LHCN-M2 (cell line): ENCODE measurements at places on chromosomes 7 and 10. TPM values are rescaled to one million over a fixed set of nuclear protein-coding genes. Genes with fewer than 3 reads are reported as not detected.

- no peak for DNase-seq
Measured at GRCh38 chr7:67896721-67897120, 900.1 kb downstream of the TYW1 start.

- peak; percentile 63 for DNase-seq
Measured at GRCh38 chr10:119341459-119342301, 134.3 kb downstream of the GRK5 start.

- DNase-seq: peak; percentile 97
Measured at GRCh38 chr7:150378115-150378852, 846 bp upstream of the ZNF775 start.

- peak; percentile 88 for DNase-seq
Measured at GRCh38 chr7:78178319-78178718, 379.7 kb downstream of the PHTF2 start.

- no peak for DNase-seq
Measured at GRCh38 chr7:84363741-84364140, 169.2 kb upstream of the SEMA3A start.

- no peak for DNase-seq
Measured at GRCh38 chr7:11795231-11795630, 36.8 kb downstream of the THSD7A start.

DNA sequence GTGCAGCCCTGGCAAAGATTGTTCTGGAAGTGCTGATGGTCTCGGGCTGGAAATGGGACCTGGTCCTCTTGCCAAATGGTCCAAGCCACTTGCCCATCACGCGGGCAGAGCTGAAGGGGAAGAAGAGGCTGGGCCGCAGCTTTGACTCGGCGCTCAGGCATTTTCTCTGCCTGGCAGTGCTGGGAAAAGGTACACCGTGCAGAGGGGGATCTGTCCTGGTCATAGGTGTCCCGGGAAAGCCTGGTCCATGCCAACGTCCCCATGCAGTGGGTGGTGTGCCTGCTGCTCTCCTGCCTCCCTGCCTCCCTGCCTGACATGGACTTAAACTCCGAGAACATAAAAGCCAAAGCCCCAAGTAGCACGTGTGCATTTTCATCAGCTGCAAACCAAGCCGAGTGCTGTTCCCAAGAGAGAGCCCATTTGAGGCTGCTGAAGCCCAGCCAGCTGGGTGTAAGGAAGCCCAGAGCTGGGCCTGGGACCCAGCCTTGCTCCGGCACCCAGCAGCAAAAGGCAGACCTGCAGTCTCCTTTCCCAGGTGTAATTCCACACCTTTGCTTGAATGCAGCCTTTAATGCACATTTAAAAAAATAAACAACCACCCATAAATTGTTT lies 72.7 kb downstream of the TCERG1L start:
- no peak for DNase-seq

DNA sequence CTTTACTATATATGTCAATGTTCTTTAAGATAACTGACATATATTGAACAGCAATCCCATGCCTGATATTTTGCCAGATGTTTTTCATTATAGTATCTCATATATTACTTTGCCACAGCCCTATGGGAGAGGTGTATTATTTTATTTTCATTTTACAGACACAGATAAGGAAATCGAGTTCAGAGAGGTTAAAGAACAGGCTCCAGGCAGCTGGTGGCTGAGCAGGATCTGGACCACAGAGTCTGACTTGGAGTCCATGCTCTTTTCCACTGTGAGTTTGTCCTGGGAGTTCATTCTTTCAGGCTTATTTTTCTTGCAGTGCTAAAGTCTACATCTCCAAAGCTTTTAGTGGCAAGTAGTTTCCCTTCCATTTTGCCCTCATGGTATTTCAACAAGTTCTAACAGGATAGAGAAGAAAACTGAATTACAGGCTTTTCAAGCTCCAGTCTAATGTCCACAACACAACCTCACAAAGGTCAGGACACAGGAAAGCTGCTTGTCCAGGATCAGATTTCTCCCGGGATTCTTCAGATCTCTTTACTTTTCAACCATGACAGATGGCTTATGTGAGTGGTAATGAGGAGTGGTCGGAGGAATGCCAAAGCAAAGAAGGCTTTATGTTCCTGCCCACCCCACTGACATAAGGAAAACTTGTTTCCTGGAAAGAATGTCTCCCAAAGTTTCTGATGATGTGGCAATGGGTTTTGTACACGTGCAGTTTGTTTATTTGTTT lies 13.1 kb upstream of the SLC35B4 start:
- no peak for DNase-seq

GRCh38 chr7:83339907-83340306 lies 177.2 kb upstream of the PCLO start:
- no peak for DNase-seq

GRCh38 chr7:69561266-69561960 lies 36.9 kb upstream of the AUTS2 start:
- DNase-seq: no peak

DNA sequence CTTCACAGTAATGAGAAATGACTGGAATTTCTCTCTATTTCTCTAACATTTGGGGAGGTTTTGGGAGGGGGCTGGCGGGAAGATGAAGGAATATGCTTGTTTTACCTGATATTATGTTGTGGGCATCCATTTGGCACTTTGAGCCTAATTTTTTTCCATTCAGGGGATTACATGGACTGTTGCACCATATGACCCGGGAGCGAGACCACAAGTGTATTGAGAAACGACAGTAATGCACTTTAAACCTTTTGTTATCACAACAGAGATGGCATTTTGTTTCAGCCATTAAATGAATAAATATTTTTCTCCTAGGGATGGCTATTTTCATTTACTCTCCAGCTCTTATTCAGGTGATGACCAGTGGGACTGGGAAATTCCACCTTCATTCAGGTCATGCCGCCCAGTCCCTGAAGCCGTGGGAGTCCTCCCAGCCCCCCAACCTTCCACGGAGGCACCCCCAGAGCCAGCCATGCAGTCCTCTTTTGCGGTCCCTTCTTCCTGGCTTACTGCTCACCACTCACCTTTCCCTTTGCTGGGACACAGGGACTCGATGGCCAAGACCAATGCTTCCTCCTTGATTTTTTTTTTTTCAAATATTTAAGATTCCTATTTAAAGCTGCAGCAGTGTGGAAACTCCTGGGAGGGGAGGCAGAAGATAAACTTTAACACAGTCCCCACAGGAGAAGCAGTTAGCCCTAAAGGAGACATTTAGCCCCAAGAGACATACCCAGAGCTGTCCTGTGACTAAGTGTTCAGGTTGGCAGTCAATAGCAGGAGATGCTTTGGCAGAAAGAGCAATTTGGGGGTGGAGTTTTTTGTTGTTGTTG lies 190.9 kb upstream of the YAE1 start:
- no peak for DNase-seq

- DNase-seq: peak; percentile 16
Measured at GRCh38 chr10:99172128-99172738, 63.4 kb downstream of the HPSE2 start.

GRCh38 chr10:129472696-129473555 lies 5.9 kb downstream of the MGMT start:
- DNase-seq: no peak

Gene LIMK1
- 103 and 121 TPM in 2 replicates for total RNA-seq
